AG04449 (cell line): ENCODE measurements at places on chromosomes 5 and 9.

DNA sequence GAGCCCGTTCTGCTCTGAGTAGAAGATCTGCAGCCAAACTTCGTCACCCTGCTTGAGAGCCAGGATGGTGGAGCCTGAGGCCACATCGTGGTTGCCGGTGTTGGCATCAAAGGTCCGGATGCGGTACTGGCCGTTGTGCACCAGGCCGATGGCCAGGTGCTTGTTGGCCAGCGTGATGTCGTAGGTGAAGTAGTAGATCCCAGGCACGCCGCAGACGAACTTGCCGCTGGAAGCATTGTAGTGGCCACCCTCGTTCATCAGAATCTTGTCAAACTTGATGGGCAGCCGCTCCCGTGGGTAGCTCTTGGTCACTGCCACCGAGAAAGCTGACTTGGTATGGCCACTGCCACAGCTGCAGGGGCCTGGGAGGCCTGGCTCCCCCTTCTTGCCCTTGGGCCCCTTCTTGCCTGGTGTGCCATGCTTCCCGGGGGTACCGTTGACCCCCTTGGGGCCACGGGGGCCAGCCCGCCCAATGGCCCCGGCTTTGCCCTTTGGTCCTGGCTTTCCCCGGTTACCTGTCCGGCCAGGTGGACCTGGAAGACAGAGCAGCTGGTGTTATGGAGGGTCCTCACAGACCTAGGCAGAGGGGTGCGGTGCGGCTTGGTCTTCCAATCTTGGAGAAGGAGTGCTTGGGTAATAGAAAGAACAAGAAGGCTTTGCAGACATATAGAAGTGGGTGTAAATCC lies 21.0 kb downstream of the C1QTNF2 start:
- DNase-seq, result no peak

DNA sequence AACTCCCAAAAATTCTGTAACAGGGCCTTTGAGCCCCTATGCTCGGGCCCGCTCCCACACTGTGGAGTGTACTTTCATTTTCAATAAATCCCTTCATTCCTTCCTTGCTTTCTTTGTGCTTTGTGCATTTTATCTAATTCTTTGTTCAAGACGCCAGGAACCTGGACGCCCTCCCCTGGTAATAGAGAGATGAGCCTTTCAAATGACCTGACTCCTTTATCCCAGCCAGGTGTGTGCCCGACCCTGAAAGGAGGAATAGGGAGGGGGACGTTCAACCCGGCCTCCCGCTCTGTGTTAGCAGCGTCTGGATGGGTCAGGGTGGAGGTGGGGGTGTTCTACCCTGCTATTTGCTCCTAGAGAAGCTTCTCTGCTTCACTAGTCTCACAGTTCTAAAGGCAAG lies 53.9 kb downstream of the FXN start:
- no peak for DNase-seq

GRCh38 chr9:76443887-76444286 lies 15.1 kb upstream of the GCNT1 start:
- DNase-seq, result no peak

- no peak for DNase-seq
These were observed 148.0 kb upstream of the ADRA1B start for GRCh38 chr5:159768243-159768642.

GRCh38 chr9:129875687-129876395 lies 40.6 kb downstream of the USP20 start:
- DNase-seq, result no peak

- no peak for DNase-seq
These were observed 1016.4 kb upstream of the DMAC1 start for GRCh38 chr9:8815931-8816330.

DNA sequence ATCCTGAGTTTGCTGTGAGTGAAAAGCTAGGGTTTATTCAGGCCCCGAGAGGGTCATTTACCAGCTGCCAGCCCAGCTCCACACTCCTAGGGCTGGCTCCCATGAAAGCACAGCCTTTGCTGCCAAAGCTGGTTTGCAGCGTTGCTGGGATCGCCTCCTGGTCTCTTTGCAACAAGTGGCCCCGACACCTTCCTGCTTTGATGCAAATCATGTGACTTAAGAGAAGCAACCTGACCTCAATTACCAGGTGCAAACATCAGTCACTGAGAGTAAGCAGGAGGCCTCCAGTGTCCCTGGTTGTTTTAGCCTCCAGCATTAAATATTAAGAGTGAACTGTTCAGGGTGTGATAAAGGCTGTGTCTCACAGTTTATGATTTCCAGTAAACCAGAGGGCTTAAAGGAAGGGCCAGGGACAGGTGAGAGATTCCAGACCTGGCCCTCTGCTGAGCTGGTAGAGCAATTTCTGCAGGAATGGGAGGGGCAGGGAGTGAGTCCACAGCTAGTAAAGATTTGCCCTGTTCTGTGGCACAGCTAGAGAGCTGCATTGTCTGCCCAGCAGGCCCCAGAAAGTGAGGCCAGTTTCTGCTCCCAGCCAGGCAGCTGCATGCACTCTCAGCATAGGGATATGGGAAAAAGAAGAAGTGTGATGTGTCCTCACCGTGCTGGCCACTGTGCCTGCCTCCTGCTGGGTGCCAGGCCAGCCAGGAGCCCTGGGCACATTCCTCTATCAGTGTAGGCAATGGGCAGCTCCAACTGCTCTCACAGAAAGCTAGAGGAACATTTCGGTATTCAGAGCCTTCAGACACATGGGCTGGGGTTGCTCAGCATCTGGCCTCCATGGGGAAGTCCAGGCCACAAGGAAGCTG lies 58.0 kb downstream of the SLC22A5 start:
- DNase-seq, result no peak

- DNase-seq, result no peak
These were observed 18.4 kb upstream of the F2RL2 start for GRCh38 chr5:76641514-76642120.

DNA sequence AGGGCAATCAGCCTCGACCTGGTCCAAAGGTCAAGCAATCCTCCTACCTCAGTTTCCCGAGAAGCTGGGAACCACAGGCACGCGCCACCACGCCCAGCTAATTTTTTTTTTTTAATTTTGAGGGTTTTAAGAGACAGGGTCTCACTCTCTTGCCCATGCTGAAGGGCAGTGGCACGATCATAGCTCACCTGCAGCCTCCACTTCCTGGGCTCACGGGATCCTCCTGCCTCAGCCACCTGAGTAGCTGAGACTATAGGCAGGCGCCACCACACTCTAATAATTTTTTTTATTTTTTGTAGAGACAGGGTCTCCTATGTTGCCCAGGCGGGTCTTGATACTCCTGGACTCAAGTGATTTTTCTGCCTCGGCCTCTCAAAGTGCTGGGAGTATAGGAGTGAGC lies 1.6 kb downstream of the UIMC1 start:
- DNase-seq, result no peak

- DNase-seq, result no peak
These were observed 283.0 kb downstream of the AOPEP start for GRCh38 chr9:95009459-95009858.

GRCh38 chr5:69531406-69531801 lies 28.6 kb upstream of the GTF2H2C start:
- no peak for DNase-seq

DNA sequence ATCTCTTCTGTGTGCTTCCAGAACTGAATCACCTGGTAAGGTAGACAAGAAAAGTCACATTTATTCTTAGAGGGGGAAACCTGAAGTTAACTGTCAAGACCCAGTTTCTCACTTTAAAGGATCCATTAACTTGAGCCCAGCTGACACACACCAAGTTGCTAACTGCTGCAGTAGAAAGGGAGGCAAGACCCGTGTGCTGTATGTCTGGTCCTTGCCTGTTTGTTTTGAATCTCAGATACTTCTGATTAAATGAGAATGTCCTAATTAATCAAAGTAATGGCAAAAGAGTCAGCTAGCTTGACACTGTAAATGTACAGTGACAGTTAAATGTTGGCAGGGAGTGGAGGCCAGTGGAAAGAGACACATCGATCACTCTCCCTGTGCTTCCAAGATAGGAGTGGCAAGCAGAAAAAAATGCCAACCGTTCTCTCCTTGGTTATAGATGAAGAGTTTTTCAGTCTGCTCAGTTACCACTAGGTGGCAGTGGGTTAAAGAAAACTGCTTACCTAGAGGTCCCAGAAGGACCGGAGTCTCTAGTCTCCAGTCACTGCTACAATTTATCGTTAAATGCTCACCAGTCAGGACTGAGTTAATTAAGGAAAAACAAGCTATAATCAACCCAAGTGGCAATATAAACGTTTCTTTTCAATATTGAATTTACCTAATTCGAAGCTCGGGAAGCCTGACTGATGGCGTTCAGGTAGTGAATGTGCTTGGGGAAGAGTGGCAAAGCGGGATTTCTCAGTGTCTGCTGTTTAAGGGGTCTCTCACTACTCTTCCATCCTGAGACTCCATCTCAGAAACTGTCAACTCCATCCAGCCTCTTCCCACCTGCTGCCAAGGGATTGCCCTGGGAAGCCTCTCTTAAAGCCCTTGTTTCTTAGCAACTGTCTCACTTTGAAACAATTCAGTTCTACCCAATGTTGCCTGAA lies 18.4 kb downstream of the LSM11 start:
- DNase-seq, result no peak

GRCh38 chr5:118249386-118249785 lies 739.0 kb downstream of the DTWD2 start:
- DNase-seq, result no peak

DNA sequence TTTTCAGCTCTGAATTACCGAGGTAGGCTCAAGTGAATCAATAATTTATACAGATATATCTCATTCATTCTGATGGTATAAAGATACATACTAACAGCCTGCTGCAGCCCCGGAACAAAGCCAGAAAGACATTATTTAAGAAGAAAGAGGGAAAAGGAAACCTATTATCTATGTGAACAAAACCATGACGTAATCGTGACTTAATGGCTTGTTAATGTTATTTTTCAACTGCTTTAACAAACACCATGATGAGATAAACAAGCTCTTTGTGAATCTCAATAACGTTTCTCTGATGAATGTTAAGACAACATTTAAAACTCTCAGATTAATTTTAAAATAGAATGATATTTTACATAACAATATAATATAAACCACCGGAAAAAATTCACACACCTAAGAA lies 237.1 kb downstream of the SLF1 start:
- no peak for DNase-seq

DNA sequence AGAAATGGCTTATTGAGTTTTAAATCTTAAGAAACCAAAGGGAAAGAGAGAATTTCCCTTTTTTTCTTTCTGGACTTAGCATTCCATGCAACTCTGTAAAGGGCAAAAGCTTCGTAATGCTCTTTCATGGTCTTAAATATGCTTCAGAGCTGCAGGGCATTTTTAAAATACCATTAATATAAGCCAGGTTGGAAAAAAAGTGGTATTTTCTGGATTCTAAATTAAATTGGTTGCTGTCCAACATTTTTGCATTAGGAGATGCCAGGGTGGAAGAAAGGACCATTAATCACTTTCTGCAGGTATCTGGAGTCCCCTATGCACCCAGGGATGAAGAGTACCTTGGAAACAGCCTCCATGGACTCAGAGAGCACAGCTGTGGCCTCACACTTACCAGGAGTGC lies 215.1 kb upstream of the DAPK1 start:
- DNase-seq, result no peak

DNA sequence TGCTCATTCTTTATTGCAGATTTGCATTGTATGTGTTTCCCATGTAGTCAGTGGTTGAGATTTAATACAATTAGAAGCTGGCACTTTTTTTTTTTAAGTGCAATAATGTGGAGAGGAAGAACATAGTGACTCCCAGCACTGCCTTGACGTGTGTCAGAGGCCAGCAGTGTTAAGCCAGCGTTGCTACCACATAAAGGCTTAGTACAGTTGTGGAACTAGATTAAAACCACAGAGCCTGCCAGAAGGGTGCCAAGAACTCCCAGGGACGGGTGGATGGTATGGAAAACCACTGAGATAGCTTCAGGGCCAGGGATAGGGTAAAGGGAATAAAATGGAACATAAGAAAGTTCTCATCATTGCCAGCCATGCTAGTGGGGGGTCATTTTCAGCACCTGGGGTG lies 142.9 kb downstream of the TRIO start:
- DNase-seq, result no peak

DNA sequence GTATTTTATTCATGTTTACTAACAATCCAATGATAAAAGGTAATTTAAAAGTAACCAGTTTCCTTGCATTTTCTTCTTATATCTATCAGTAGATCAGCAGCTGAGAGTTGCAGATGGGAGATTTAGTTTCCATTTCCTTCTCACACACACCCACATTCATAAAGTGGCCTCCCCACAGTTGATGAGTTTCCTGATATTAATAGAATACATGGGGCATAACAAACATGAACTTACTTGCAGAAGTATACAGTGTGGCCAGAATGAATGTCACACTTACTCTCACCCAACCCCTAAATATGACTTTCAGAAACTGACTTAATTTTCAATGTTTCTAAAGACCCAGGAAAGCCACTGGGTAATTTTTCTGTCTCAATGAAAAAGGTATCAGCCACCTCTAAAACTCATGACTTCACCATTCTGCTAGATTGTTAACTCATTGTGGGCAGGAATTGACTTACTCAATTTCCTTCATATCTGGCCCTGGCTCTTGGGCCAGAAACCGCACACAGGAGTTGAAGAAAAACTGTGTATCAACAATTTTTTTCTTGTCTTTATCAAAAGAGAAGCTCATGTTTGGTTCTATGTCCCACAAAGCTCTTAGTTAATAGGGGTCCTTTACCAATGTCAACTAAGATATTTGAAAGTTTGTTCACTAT lies 63.5 kb upstream of the OSMR start:
- DNase-seq, result no peak

- no peak for DNase-seq
These were observed 21.1 kb downstream of the CORO2A start for GRCh38 chr9:98171176-98171925.

DNA sequence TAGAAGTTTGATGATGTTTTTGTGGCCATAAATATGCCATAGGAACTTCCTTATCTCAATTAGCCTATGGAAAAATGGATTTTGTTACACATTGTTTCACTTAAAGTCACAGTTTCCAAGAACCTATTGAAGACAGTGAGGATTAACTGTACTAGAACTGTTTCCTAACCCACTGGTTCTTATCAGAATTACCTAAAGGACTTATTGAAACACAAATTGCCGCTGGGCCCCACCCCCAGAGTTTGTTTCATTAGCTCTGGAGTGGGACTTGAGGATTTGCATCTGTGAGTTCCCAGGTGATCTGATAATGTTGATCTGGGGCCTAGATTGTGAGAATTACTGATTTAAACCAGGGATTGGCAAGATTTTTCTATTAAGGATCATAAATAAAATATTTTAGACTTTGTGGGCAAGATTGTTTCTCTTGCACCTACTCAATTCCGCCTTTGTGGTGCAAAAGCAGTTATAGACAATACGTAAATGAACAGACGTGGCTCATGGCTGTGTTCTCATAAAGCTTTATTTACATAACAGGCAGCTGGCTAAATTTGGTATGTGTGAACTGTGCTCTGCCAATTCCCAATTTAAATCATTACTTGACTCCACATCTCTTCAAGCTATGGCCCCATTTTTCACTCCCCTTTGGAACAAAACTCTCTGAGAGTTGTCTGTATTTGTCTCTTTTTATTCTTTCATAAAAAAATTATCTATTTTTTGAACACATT lies 9.3 kb downstream of the JAK2 start:
- DNase-seq, result no peak

DNA sequence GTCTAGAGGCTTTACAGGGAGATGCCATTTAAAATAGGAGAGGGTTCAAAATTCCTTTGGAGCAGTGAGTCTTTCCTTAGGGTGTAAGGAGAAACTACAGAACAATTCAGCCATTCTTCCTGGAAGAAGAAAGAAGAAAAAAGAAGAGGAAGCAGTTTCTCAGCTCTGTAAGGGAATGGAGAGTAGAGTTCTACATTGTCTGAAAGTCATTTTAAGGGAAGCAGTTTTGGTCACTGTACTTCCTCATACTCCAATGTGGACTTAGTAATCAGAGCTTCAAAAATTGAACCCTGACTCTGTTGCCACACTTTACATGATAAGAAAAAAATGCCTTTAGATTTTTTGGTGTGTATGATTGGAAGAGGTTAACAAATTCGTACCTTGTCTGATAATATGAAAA lies 122.4 kb downstream of the LRRC70 start:
- no peak for DNase-seq
